ENCODE measurements at places on chromosomes 2 and 18. TPM values are rescaled to one million over a fixed set of nuclear protein-coding genes. Genes with fewer than 3 reads are reported as not detected.

EGR4 gene
- 11.4 TPM for total RNA-seq

DNA sequence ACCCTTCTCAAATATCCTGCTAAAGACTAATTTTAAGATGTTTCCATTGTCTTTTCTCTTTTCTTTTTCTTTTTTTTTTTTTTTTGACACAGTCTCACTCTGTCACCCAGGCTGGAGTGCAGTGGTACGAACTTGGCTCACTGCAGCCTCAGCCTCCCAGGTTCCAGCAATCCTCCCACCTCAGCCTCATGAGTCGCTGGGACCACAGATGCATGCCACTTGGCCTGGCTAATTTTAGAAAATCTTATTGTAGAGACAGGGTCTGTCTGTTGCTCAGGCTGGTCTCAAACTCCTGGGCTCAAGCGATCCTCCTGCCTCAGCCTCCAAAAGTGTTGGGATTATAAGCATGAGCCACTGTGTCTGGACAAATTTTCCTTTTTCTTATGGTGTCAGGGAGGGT lies 167.5 kb downstream of the MCFD2 start:
- DNase-seq: no peak

DNA sequence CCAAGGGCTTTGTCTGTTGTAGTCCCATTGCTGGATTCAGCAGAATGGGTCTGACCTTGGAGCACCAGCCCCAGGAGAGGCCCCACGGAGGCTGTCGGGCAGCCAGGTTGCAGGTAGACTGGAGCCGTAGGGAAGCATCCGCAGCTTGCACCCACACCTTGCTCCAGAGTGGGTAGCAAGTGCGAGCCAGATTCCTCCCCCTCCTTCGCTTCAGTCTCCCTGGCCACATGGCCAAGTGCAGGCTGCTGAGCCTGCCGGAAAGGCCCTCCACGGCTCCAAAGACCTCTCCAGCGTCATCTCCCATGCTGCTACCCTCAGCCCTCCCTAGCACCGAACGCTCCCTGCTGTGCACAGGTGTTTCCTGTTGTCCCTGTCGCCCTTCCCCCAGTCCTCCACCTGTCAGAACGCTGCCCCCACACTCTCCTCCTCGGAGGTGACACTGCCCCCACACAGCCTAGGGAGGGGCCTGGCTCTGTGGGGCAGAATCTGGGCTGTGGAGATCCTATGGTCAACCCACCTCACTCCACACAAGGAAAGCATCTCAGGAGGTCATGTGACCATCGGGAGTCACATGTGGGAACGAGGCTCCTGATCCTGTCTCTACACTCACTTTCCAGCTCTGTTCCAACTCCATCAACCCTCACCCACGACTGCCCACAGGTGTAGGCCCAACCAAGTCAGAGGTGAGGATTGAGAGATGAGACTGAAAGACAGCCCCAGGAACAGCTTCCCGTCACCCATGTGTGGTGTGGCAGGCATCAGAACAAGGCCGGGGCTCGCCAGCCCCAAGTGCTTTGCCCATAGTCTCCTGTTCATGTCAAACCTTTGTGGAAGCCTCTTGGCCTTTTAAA lies 8.3 kb downstream of the KCNF1 start:
- no peak for DNase-seq

NEUROD1 gene
- total RNA-seq: not detected

GRCh38 chr2:125961739-125962138 lies 694.2 kb upstream of the GYPC start:
- DNase-seq: no peak

GRCh38 chr2:102703748-102704147 lies 58.1 kb upstream of the TMEM182 start:
- no peak for DNase-seq

PLCL1 gene
- total RNA-seq: 6.7 TPM

TIA1 gene
- 100 TPM for total RNA-seq

Measured in prostate gland (tissue), 2 donors.